ENCODE measurements at places on chromosomes 12 and 14.

- DNase-seq = no peak
These were observed at the start of gene REC8 for GRCh38 chr14:24171422-24172260. Gene REC8, plus strand, starts transcription at chr14:24172080. Its CDS starts 473 bp downstream, at chr14:24172553.

DNA sequence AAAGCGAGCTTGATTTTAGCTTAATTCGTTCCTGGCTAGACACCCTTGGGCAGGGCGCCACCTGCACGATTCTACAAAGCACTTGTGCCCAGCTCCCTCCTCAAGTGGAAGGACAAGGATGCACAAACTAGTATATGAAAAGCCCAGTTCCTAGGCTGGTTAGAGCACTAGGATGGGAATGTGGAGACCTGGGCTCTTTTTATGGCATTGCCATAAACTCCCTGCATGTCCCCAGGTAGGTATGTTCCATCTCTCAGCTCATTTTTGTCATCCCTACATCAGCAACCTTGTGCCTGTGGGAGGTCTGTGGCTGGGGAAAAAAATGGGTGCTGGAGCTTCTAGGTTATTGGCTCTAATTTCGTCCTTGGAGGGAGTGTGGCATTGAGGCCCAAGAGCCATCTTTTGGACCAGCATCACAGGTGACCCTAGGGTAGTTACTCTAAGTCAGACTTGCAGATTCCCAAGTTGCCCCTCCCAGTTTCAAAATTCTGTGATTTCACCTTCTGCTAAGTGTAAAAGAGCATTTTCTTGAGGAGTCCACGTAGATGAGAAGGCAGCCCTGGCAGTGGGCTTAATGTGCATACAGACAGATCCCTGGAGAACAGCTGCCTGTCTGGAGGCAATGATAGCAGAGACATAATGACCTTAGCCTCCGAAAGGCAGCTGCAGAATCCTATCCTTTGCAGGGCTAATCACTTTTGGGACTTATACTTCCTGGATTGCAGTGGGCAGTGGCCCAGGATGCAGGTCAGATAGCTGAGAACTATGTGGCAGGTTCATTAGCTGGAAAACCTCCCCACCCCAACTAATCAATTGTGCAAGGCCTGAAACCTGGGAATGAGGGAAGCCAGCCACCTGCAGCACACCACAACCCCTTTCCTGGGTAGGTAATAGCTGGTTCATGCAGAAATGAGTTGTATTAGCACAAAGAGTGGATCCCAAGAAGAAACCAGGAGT lies 47.6 kb upstream of the BDKRB2 start:
- DNase-seq = no peak

DNA sequence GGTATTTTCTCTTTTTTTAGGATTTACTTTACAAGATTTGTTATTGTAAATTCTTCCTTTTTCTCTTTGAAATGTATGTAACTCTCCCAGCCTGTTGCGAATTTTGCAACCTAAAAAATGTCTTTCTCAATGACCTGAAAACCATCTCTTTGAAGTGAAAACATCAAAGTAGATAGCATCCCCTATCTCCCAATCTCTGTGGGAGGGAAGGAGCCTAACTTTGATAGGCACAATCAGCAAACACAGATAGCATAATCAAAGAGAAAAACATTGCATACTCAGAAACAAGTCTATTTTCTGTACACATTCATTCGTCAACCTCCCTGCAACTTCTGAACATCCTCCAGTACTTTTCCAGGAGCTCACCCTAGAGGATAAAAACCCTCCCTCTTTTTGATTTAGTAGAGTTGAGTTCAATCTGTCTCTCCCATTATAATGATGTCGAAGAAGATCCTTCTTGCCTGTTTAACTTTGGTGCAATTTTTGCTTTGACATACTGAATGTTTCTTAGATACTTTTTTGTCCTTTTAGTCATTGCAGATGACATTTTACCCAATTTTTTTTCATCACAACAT lies 849.2 kb upstream of the LRFN5 start:
- no peak for DNase-seq

DNA sequence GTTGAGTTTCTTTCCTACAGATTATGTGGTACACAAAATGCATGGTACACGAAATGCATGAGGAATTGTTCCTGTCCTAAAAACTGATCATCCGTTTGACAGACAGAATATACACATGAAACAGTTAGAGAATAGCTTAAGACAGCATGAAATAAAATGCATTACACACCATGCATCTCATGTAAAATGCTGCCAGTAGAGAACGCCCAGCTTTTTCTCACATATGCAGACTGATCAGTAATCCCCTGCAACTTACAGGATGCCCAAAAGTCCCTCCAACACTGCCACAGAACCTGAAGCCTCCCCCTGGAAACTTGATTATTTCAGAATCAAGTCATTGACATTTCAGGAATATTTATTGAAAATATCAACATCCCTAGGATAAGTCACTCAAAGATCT lies 24.0 kb downstream of the IFNG start:
- no peak for DNase-seq

GRCh38 chr12:122004633-122005071 lies 17.0 kb upstream of the BCL7A start:
- DNase-seq = no peak

GRCh38 chr14:75700295-75700694 lies 39.2 kb downstream of the TTLL5 start:
- no peak for DNase-seq

DNA sequence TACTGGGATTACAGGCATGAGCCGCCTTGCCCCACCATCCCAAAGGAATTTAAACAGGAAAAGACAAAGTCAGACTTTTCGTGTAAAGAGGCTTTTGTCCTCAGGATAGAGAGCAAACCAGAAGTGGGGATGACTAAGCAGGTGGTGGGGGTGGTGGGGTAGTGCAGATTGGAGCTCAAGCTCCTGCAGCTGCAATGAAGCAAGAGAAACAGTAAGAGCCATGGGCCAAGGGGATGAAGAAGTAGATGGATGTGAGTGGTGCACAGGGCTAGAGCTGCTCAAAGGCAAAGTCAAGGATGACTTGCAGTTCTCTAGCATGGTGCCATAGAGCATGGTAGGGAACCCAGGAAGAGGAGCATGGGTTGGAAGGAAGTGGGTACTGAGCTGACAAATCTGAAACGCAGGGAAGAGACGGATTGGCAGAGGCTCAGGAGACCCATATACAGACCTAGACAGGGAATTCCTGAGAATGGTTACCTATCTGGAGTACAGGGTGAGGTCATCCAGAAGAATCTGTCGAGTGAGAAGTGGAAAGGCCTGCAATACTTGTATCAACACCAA lies 11.4 kb upstream of the RNF34 start:
- no peak for DNase-seq

- DNase-seq = no peak
These were observed 149.7 kb upstream of the DCN start for GRCh38 chr12:91332302-91332701.

- DNase-seq = no peak
These were observed 225.6 kb upstream of the CRY1 start for GRCh38 chr12:107318806-107319532.

DNA sequence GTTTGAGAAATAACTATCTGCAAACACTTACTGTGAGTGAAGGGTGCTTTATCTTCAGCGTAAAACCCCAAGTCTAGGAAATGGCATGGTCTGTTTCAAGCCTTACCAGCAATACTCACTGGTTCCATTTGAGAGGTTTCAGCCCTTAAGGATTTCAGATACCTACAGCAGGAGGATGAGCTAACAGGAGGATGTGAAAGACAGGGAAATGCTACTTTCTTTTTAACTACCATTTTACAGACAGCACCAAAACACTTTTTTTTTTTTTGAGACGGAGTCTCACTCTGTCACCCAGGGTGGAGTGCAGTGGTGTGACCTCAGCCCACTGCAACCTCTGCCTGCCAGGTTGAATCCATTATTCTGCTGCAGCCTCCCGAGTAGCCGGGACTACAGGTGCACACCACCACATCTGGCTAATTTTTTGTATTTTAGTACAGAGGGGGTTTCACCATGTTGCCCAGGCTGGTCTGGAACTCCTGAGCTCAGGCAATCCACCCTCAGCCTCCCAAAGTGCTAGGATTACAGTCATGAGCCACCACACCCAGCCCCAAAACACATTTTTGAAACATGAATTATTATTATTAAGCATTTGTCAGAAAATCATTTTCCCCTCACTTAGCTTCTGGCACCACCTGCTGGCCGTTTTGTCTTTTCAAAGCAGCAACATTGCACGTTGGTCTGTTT lies 4.6 kb downstream of the MTRFR start:
- peak; percentile 71 for DNase-seq

GRCh38 chr12:62731055-62731820 lies 203.7 kb downstream of the PPM1H start:
- DNase-seq = no peak

- DNase-seq = no peak
These were observed 156.3 kb upstream of the PDE3A start for GRCh38 chr12:20211981-20212421.

DNA sequence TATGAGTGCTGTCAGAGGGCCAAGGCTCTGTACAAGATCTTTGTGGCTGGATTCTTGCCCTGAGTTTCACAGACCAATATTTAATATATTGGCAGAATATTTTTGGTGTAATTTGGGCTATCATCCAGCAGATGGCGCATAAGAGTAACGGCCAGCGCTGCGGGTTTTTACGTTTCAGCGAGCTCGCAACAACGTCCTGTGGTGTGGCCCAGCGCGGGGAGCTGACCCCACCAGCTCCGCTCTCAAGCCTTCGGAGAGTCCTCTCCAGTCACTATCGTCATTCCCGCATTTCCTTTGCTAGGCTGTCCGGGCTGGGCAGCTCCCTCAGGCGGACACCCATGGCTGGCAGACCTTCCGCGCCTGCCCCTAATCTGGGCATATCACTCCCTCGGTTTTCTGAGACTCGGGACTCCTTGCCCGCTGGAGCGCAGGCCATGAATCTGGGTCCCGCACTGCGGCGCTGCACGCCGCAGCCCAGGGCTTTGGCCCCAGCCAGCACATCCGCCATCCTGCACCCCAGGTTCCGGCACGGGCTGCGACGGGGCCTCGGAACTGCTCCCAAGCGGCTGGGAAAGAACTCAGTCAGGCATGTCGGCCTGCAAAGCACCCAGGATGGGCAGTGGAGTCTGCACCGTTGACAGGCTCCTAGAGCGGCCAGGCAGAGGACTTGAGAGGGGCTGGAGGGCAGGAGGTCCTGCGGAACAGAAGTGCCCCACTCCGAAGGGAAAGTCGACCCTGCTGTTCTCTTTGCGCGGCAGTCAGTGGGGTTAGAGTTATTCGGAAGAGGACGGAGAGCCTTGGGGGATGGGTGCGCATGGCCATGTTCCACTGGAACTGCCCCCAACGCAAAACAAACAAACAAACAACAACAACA lies 18.4 kb downstream of the OLR1 start:
- DNase-seq = peak; percentile 78

DNA sequence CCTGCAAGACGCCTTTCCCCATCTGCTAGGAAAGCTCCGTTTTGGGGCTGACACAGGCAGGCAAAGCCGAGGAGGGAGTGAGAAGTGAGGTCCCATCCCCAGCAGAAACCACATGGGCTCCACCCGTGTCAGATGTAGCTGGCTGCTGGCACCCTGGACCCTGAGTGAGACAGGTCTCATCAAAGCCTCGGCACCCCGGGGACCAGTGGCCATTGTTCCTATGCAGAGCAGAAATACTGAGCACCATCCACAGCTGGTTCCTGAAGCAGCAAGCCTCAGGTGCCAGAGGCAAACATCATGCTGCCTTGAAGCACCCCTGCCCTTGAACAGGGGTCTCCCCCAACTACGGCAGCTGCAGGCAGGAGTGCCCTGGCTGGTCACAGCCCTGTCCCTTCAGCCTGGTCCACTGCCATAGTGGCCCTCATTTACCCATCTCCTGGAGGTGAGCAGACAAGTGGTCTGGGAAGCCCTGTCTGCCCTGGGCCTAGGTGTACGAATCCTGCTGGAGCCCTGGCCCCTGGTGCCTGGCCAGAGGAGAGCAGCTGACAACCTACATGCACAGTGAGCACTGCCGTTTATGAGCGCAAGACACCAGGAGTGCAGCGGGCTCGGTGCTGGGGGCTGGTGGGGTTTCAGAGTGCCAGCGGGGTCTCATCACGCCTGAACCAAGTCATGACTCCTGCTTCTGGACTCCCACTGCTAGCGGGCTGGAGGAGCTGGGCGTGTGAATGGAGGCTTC lies 289.8 kb upstream of the RTL1 start:
- DNase-seq = no peak

GRCh38 chr12:15322164-15323061 lies at the start of gene PTPRO:
Gene PTPRO, plus strand, starts transcription at chr12:15322508.
- no peak for DNase-seq

- DNase-seq = no peak
These were observed 25.1 kb downstream of the GPR65 start for GRCh38 chr14:88030079-88030478.

DNA sequence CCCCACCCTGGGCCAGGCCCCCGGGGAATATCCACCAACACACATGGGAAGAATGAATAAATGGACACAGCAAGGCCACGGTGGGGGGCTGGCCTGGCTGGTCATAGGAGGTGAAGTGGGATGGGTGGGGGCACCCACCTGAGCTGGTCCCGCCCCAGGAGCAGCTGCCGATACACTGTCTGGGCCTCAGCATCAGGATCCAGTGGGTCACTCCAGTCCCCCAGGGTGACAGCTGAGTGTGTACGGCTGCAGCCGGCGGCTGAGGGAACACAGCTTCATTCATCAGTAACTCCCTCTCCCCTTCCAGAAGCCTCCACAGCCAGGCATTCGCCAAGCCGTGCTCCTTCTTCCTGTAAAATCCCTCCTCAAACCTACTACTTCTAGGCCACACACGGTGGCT lies 33.8 kb downstream of the RASAL1 start:
- no peak for DNase-seq

Measured in OCI-LY7 (cell line).